ENCODE measurements at places on chromosomes 12 and 14.

GRCh38 chr14:53412819-53413675 is 259.9 kb upstream of the DDHD1 start:
- DNase-seq, result no peak

DNA sequence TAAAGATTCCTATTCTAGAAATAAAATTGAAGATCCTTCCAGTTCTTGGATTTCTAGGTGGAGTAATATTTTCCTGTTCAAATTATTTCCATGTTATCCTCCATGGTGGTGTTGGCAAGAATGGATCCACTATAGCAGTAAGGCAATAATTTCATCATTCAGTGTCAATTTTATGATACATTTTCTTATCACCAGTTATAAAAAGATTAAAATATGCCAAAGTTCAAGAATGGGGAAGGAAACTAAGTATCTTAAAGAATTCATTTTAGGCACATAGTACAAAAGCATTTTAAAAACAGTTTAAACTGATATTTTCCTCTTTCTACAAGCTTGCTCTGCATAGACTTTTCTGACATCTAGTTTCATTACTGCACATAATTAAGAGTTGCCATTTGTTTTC is 19.1 kb downstream of the SYCP3 start:
- DNase-seq, result no peak

DNA sequence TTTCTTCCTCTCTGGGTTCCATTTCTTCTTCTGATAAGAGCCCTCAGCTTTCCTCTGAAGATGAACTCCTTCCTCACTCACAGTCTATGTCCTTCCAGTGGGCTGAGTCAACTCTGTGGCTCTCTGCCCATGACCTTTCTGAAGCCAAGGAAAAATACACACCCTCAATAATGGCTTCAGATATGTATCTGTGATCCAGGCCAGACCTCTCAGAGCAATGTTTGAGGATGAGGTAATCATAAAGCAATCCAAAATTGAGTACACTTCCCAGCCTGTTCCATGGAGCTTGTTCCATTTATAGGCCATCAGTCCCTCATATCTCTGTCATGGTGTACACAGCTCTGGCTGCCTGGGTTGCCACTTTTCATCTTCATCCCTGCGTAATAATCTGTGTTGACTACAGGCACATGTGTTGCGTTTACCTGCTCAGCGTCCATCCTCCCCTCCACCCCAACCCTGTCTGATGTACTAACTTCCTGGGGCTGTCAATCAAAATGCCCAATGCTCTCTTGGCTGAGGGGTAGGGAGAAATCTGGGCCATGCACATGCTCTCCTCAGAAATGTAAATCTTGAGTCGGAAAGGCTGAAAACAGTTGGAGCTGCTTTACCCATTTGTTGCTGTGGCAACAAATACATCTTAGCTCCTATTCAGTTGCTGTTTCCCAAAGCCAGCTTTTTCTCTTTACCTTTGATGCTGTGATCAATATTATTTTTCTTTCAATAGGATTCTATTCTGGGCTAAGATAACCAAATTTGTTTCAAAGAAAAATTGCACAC is 377.8 kb upstream of the TMEM132C start:
- DNase-seq, result no peak

GRCh38 chr14:71651228-71651627 is 281.0 kb upstream of the RGS6 start:
- DNase-seq, result no peak

- no peak for DNase-seq
These were observed 43.3 kb downstream of the TSPAN11 start for GRCh38 chr12:30969606-30970395.
